CD4-positive, alpha-beta T cell treated with Interleukin-15 for 1 hour (primary cell): ENCODE measurements at places on chromosomes 4 and X.

- DNase-seq = no peak
Observed at GRCh38 chr4:48591372-48591771, 101.3 kb downstream of the ZAR1 start.

DNA sequence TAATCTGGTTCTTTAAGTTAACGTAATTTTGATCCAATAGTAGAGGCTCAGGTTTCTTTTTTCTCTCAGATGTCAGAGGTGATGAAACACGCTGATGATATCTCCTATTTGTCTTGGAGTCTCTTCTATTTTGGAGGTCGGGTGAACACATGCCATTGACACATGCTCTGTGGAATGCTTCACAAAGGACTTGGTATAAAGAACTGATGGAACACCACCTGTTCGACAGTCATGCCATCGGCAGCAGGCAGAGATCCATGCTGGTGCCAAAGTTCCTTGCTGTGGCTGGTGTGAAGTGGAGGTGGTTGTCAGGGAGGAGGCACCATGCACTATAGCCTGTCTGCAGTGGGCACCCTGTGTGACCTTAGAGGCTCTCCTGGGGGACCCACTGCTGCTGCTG is 94.9 kb downstream of the ATP8A1 start:
- no peak for DNase-seq

DNA sequence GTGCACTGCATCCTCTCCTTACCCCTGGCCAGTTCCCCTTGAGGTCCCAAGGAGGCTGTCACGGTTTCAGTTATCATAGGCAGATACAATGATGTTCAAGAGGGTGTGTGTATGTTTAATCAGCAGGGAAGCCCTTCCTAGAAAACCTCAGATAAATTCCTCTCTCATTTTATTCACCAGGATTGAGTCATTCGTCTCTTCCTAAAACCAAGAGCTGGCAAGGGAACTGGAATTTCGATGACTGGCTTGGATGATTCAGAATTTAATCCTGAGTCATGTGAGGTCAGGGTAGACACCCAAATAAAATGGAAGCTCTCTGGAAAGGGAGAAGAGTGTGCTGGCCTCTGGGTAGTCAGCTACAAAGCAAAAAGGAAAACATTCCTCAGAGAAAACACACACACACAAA is 106.2 kb upstream of the RAPGEF2 start:
- no peak for DNase-seq

- no peak for DNase-seq
Observed at GRCh38 chr4:183843248-183843671, 61.8 kb upstream of the STOX2 start.

DNA sequence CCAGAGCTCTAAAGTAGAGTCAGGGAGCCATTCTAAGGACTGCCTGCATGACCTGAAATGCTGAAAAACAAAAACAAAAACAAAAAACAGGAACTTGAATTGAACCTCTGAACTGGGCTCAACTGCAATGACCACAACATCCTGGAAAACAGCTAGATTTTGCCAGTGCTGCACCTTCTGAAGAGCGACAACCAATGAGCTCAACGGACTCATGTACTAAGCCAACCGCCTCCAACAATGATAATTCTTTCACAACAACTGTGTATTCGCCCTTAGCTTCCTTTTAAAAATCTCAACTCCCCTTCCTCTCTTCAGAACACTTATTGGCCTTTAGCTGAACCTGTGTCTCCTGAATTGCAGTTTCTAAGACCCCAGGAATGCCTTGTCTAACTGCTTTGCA is 69.8 kb downstream of the HAUS3 start:
- no peak for DNase-seq

DNA sequence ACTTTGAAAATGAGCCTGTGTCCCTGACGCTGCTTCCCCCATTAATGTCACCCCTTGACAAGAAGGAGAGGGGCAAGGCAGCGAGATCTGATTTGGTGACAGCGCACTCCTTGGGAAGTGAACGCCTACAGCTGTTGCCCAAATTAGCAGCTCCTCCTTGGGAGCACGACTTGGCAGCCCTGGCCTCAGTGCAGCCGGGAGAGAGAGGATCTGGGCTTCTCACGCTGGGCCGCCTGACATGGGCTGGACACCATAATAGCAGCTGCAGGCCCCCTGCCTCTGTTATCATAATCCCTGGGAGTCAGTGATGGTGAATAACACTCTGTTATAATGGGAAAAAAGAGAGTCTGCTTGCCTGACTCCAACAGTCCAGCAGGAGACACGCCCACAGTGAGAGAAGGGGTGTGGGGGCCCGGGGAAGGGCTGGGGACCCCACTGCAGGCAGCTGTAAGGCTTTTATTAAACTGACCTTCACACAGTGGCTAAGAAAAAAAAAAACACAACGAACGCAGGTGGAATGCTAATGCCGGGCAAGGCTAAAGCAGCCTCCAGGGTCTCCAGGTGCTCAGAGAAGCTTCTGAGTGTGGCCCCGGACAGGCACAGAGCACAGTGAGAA is 73.3 kb downstream of the PSAPL1 start:
- no peak for DNase-seq

- no peak for DNase-seq
Observed at GRCh38 chrX:129654652-129655546, at the start of gene APLN. Gene APLN (minus strand): TSS chrX:129654956. CDS start chrX:129654630, 326 bp downstream.

DNA sequence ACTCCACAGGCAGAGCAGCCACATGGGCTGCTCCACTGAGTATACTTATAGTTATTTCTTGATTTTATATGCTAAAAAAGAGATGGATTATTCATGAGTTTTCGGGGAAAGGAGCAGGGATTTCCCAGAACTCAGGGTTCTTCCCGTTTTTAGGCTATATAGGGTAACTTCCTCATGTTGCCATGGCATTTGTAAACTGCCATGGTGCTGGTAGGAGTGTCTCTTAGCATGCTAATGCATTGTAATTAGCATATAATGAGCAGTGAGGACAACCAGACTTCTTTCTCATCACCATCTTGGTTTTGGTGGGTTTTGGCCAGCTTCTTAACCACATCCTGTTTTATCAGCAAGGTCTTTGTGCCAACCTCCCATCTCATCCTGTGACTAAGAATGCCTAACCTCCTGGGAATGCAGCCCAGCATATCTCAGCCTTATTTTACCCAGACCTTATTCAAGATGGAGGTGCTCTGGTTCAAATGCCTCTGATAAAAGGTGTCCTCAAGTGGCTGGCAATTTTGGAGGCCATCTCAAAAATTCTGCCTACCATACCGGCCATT is 213.0 kb upstream of the VEGFC start:
- no peak for DNase-seq

- DNase-seq = no peak
Observed at GRCh38 chr4:45442466-45442865, 681.4 kb downstream of the GABRG1 start.

DNA sequence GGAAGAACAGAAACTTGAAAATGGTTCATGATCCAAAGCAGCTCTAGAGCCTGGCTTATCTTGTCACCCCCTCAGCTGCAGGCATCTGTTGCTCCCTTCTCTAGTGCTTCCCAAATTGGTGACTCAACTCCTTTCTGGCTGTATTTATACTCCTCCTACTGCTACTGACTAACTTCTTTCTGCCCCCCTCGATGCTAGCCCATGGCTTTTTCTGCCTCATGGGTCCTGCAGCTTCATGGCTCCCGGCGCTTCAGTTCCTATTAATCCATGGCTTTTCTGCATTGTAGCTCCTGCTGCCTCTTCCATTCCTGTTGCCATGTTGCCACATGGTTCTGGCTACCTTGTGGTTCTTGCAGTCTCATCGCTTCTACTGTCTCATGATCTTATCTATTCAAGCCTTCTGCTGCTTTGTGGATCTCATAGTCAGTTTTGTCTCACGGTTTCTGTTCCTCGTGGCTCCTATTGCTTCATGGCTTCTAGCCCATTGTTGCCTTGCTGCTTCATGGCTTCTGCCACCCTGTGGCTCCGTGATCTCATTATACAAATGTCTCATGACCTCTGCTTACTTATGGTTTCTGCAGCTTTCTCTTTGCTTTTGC is 48.1 kb downstream of the SMC1A start:
- DNase-seq = no peak

DNA sequence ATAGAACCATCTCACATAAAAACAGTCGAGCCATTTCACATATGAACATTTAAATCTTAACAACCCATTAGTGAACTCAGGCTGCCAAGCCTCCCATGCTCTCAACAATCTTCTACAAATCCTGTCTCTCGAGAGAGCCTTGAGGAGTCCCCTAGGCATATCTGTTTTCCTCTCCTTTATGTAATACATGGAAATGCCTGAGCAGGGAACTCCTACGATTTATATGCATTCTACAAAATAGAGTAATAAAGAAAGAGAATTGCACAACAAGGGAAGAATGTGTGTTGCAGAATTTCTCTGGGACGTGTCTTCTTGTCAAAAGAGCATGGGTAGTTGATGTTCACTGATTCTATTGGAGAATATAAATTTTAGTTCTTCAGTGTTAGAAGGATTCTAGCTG is 101.8 kb upstream of the VCX2 start:
- DNase-seq = no peak

GRCh38 chr4:145939856-145940255 is 1.2 kb upstream of the ZNF827 start:
- no peak for DNase-seq

GRCh38 chrX:40465735-40466551 is 114.8 kb upstream of the ATP6AP2 start:
- DNase-seq = no peak

DNA sequence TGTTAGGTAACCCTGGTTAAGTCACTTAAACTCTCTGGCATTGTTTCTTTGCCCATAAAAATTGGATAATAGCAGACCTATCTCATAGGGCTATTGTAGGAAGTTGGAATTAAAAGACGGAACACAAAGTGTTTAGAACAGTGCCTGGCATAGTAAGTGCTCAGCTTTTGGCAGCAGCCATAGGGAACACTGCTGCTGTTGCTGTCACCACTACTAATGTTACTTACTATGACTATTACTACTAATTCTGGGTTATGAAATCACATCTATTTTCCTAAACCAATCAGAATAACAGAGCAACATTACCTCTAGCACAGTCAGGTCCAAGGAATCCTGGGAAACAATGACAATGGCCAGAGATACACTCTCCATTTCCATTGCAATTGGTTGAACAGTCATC is 300.0 kb downstream of the SH2D1A start:
- DNase-seq = no peak

GRCh38 chr4:81469781-81470455 is 1.8 kb downstream of the RASGEF1B start:
- DNase-seq = no peak

DNA sequence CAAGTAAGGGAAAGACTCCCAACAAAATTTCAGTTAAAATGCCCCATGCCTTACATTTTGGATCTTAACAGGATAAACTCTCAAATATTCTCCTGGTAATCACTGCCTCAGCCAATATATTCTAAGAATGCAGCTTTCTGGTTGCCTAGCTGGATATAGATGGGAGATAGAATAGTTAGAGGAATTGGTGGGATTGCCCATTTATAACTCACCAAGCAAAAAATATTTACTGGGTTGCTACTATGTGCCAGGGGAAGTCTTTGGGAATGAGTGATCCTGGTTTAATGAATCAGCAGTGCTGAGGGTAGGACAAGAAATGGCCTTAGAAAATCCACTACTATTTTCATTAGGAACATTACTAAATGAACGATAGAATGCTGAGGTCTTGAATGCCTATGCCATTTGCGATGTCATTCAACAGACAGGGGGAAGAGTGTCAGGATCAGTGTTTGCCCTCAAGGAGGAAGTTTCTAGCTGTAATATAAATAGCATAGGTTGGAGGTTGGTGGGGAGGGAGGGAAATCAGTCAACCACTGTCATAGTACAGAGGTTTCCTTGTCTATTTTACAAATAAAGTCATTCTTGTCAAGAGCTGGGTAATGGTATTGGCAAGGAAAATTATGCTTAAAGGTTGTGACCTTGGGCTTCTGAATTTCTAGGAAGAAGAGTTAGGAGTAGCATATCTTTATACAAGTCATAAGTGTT is 63.5 kb downstream of the ENOPH1 start:
- DNase-seq = no peak

DNA sequence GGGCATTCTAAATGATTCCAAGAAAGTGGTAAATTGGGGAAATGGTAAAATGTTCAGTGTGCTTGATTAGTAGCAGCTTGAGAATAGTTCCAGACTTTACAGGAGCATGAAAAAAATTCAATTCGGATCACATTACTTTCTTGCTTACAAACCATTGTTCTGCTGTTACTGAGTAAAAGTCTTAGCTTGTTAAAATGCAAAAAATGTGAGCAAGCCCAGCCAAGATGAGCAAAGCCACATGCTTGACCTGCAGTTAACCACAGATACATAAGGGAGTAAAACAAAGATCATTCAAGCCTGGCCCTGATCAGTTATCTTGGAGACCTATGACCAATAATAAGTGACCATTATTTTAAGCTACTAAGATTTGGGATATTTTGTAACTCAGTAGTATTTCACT is 562.9 kb upstream of the MAGEB2 start:
- DNase-seq = no peak

DNA sequence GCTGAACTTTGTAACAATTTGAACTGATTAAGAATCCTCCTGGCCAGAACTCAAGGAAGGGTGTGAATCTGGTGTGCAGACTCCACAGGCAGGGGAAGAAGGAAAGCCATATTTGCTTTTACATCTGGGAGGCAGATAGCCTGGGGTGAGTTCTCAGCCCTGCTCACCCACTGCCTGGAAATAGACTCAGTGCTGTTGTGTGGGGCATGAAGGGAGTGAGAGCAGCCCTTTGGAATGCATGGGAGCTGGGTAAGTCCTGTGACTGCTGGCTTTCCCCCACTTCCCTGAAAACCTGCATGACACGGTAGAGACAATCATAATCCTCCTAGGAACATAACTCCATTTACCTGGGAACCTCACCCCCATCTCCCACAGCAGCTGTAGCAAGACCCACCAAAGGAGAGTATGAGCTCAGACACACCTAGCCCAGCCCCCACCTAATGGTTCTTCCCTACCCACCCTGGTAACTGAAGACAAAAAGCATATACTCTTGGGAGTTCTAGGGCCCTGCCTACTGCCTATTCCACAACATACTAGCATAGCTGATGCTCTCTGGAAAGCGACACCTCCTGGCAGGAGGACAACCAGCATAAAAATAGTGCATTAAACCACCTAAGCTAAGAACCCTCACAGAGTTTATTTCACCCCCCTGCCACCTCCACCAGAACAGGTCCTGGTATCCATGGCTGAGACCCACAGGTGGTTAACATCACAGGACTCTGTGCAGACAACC is 59.3 kb upstream of the UBQLN2 start:
- no peak for DNase-seq

GRCh38 chrX:106220177-106220576 is 52.1 kb downstream of the PWWP3B start:
- DNase-seq = no peak

DNA sequence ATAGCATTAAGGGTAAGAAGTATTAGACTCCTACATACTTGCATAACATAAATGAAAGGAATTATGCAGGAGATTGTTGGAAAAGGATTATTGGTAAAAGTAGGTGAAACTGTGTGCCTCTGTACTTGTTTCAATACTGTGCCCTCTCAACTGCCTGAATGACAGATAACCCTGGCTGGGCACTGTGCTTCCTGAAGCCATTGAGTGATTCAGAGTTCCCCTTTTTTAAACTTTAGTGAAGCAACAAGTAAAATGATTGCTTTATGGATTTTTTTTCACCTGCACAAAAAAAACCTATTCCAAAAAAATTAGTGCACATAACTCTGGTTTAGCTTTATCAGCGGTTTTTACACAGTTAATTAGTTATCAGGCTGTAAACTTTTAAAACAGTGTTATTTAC is 204.8 kb downstream of the TRAM1L1 start:
- no peak for DNase-seq

- no peak for DNase-seq
Observed at GRCh38 chr4:110122201-110122600, 76.2 kb downstream of the ELOVL6 start.
